Trophoblast cell (in vitro differentiated cells and primary cell): ENCODE measurements at places on chromosomes 3 and 15.

- no peak for DNase-seq
These were observed 100.1 kb downstream of the TPRA1 start for GRCh38 chr3:127490271-127491023.

GRCh38 chr3:148884261-148884660 is 19.2 kb downstream of the CPA3 start:
- no peak for DNase-seq

DNA sequence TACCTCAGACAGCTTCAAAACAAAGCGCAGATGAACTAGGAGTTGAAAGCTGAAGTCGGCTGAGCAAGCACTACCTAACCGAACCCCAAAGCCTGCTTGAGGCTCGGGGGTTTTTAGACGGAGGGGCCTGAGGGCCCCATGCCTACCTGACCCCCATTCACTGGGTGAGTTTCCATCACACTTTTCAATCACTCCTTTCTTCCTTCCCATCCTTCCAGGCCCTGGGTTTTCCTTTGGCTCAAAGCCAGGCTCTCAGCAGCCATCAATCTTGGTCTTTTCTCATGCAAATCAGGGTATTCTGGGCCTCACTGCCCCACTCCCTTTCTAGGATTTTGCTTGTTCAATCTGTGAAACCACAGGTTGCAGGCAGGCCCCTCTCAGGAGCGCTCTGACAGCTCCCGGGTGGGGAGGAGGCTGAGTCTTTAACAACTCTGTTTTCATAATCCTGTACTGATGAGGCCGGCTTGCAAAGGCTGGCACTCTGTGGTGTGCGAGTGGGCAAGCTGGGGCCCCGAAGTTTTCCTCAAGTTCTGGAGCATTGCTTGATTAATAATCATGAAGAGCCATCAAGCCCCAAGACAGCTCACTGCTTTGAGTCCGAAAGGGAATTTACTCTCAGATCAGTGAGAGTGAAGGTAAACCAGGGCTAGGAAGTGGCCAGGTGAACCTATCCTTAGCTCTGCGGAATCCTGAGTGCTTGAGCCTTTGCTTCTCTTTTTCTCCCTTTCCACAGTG is 97.6 kb downstream of the FRMD4B start:
- DNase-seq: no peak

DNA sequence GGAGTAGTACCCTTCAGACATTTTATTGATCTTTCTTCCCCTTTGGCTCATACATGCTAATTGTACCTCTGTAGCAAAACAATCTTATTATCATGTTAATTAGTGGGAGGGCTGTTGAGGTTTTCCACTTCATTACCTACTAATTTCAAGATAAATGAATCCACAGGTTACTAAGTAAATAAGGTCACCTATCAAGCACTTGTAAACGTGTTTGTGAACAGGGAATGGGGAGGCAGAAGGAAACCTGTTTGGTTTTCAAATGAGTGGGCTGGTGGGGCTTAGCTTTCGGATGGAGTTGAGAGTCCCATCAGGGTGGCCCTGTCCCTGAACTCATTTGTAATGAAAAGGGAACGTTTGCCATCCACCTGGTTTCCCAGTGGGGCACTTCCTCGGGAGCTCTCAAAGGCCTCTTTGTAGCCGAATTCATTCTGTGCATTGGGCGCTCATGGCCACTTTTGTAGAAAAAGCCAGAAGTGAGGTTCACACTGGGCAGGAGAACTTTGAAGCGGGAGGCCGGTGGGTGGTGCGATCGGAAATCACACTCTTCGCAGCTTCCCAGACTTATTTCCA is 419.8 kb upstream of the NR2F2 start:
- DNase-seq: no peak

GRCh38 chr3:189534531-189534930 is 96.7 kb upstream of the TP63 start:
- DNase-seq: no peak

GRCh38 chr15:86392296-86392695 is 312.6 kb downstream of the AGBL1 start:
- DNase-seq: no peak

DNA sequence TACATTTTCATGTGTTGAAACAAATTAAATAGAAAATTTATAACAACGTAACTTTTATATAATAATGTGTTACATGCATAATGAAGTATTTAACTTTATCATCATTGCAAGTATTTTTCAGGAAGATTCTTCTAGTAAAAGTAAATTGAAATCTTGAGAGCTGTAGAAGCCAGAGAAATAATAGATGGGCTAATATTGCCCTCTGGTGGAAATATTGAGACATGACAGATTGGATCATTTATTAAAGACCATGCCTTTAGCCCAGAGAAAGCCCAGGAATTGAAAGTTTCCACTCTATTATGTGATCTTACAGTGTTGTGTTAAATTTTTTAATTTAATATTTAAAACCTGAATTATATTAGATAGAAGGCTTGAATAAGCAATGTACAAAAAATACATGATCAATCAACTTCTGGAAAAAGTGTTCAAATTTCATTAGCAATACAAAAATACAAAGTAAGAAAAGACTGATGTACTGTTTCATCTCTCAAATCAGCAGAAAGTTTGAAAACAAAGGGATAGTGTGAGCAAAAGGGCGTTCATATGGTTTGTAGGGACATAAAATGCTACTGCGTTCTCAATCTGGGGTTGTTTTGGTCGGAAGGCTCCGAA is 52.7 kb upstream of the SPTSSB start:
- DNase-seq: peak; percentile 77

GRCh38 chr3:5210926-5211325 is 23.4 kb downstream of the EDEM1 start:
- peak; percentile 91 for DNase-seq

DNA sequence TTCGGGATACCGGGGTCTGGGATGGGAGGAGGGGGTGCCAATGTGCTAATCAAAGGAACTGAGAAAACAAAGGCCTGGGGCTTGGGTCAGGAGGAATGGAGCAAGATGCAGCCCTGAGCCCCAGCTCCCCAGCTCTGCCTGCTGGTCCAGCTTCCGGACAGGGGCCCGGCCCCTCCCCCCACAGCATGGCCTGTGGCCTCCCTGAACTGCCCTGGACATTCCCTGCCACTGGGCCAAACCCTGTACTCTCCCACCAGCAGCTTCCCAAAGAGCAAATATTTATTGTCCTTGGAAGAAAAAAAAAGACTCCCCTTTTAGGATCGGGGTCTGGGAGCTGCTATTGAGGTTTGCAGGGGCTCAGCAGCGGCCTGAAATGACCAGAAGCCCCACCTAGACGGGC is 5.7 kb upstream of the MYL3 start:
- DNase-seq: no peak

DNA sequence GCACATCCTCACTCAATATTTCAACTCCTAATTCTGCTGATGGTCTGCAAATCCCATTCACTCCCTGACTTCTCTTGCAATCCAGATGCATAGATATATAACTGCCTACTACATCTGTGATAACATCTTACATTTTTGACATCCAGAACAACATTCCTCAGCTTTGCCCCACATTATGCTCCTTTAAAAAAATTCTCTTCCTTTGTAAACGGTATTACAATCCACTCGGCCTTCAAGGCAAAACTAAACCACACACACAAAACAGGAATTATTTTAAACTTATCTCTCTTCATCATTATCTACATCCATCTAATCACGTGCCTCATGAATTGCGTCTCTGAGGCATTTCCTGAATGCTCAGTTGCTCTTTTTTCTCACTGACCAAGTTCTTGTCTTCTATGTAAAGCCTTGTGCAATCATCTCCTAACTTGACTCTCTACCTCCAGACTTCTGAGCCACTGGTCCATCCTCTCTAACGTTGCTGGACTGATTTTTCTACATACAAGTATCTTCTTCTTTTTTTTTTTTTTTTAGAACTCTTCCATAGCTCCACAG is 117.0 kb downstream of the SATB1 start:
- peak; percentile 75 for DNase-seq

GRCh38 chr3:47910777-47911440 is 105.3 kb downstream of the MAP4 start:
- DNase-seq: peak; percentile 56

- DNase-seq: no peak
These were observed 15.3 kb upstream of the RAMAC start for GRCh38 chr15:82970696-82971095.

- DNase-seq: no peak
These were observed 49.2 kb upstream of the LRRFIP2 start for GRCh38 chr3:37223576-37223975.

GRCh38 chr3:7166460-7166859 is 305.5 kb downstream of the GRM7 start:
- no peak for DNase-seq

- no peak for DNase-seq
These were observed 38.8 kb upstream of the BCL2L10 start for GRCh38 chr15:52151353-52151752.

- no peak for DNase-seq
These were observed 5.2 kb upstream of the RAB43 start for GRCh38 chr3:129126726-129127280.

DNA sequence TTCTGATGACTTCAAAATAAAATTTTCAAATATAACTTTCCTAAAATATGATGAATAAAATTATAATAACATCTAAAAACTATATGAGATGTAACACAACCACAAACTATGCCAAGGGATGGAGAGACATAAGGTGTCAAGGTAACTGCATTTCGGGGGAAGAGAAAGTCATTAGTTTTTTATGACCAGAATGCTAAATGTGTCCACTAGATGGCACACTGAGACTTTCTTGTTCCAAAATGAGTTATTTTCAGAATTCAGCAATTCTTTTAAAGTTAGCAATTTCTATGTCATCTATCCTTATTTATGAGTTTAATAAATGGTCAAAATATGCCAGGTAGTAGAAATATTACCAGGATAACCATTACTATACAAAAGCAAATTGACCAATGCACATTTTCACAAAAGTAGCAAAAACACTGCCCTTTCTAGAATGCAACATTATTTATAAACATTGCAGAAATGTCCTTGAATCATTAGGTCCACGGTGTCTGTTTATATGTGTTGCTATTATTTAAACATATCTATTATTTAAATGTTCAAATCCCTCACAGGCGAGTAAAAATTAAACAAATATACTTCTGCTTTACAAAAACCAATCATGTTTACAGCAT is 374.2 kb downstream of the PLCL2 start:
- DNase-seq: peak; percentile 79

GRCh38 chr3:38396239-38396638 is 49.7 kb downstream of the XYLB start:
- DNase-seq: no peak

- DNase-seq: no peak
These were observed 20.1 kb downstream of the SLC15A2 start for GRCh38 chr3:121914081-121914998.

DNA sequence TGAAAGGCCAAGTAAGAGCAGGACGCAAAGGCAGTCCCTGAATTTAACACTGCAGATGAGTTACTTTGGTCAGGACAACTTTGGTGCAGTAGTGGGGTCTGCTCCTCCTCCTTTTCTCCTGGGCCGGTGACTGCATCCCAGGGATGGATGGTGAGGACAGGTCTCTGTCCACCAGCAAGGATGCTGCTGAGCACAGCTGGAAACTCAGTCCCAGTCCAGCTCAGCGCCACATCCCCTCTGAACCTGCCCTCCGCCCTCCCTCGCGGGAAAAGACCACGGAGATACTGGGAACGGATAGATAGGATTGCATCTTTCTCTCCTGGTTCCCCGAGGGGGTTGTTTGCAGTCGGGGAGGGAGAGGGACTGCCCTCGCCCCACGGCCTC is 13.8 kb downstream of the GRAMD2A start:
- DNase-seq: no peak

GRCh38 chr3:49295489-49296058 is 18.5 kb upstream of the C3orf62 start:
- peak; percentile 74 for DNase-seq

DNA sequence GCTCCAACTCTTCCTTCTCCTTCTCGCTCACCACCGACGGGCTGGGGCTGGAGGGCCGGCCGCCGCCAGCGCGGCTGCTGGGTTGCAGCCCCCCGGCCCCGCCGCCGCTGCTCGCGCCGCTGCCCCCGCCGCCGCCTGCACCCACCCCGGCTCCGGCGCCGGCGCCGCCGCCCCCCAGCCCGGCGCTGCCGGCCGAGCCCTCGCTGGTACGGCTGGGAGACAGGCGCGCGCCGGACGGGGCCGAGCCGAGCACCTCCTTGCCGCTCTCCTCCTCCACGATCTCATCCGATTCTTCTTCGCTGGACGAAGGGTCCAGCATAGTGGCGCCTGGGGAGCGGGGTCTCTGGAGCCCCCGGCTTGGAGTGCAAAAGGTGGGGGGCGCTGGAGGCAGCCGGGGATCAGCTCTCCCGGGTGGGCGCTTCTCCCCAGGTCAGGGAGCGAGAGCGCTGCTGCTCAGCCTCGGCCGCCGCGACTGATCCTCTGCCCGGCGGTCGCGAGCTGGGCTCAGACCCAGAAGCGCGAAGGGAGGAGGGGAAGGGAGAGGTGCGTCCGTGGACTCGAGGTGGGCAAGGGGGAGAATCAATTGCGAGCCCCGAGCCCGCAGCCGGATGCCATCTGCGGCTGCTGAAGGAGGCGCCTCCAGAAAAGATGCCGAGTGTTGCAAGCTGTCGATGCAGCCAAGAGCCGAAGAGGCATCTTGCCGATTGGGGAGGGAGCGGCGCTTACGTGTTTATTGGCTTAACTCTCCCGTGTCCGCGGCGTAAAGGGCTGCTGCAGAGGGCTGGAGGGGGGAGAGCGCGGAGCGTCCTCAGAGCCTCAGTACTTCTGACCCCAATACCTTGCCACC is at the start of gene CADPS:
Gene CADPS (minus strand): TSS at position 706 of the 847 bp plus-strand sequence. CDS start 387 bp downstream, at position 319.
- no peak for DNase-seq

DNA sequence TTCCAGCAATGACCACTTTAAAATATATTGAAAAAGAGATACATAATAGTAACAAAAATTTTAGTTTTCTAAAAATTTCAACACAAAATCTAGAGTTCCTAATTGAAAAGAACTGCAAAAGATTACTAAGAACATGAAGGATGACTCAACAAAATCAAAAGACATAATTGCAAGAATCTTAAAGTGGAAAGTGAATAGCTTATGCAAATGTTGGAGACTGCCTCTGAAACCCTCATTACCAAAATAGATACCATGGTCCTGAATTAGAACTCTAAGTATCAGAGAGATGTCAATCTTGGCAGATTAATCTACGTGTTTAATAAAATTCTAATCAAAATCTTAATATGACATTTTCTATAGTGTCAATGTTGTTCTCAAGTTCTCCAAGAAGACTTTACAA is 60.7 kb upstream of the SGO1 start:
- no peak for DNase-seq

- no peak for DNase-seq
These were observed 608 bp downstream of the SCN5A start for GRCh38 chr3:38648659-38649499.

GRCh38 chr3:127459891-127460290 is 130.6 kb downstream of the TPRA1 start:
- DNase-seq: no peak

DNA sequence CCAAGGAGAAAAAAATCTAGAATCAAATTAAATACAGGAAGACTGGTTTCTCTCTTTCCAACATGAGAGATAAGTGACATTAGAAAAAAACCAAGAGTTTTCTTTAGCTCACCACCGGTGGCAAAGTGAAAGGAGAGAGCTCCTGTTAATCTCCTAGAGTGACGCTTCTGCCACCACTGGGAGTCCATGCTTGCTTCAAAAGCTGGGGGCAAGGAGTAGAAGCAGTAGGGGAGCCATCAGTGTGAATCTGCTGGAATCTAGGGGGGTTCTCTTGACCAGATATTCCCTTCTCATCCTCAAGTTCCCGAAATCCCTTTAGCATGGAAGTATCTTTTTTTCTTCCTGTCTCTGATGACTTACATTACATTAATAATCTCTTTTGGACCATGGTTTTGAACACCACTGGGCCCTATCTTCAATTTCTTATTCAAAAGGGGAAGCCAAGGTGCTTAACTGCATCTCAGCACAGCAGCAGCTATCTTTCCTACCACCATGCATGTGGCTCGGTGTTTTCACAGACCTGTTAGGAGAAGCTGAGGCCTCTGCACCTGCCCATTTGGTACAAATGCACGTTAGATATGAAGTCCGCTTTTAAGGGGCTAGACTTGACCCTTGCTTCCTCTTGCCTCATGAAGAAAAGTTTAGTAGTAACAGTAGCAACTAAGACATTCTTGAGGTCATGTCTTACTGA is 6.6 kb upstream of the ICE2 start:
- DNase-seq: no peak
